Hematopoietic multipotent progenitor cell treated with erythropoietin and hydrocortisone succinate and interleukin-3 and kit ligand, for 4 days (in vitro differentiated cells): ENCODE measurements at places on chromosomes 16 and 17.

GRCh38 chr16:57611181-57611580, 17.2 kb upstream of the ADGRG1 start:
- no peak for DNase-seq

GRCh38 chr17:44176671-44177501, 6.4 kb downstream of the ASB16 start:
- DNase-seq: no peak

- no peak for DNase-seq
Observed at GRCh38 chr17:78734793-78735641, 47.1 kb downstream of the CYTH1 start.

DNA sequence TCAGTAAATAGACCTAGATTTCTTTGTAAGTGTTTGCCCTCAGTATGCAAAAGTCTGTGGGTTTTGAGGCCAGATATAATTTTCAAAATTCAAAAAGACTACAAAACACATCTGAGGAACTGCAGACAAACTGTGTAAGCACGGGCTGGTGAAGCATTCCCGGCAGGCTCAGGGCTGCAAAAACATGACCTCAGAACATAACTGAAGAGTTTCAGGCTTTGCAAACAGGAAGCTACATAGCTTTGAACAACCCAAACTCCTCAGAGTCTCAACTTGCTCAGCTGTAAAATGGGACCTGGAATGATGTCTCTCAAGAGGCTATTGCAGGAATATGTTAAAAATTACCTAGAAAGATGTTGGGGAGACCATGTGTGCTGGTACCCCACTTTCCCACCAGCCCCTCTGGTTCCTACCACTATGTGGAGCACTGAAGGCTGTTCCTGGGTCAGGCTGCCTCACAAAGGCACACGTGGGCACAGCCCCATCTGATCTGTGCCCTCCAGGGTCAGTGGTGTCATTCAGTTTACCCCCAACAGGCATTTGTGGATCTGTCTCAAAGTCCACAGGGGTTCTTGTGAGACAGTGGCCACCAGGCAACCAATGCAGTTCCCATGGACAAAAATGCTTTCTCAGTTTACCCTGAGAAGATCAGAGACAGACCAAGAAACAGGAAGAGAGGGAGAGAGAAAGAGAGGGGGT, 72.9 kb downstream of the CREBBP start:
- no peak for DNase-seq

GRCh38 chr16:51159296-51159695, 8.2 kb upstream of the SALL1 start:
- no peak for DNase-seq

DNA sequence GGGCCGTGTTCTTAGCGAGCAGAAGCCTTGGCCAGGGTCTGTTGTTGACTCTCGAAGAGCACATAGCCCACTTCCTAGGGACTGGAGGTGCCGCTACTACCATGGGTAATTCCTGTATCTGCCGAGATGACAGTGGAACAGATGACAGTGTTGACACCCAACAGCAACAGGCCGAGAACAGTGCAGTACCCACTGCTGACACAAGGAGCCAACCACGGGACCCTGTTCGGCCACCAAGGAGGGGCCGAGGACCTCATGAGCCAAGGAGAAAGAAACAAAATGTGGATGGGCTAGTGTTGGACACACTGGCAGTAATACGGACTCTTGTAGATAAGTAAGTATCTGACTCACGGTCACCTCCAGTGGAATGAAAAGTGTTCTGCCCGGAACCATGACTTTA, 18.5 kb downstream of the RSPRY1 start:
- peak; percentile 8 for DNase-seq

- DNase-seq: no peak
Observed at GRCh38 chr16:28260193-28260592, 32.1 kb upstream of the SBK1 start.

- DNase-seq: no peak
Observed at GRCh38 chr16:4631444-4631843, 6.8 kb downstream of the MGRN1 start.

GRCh38 chr17:39191750-39192510, 5.5 kb downstream of the CACNB1 start:
- DNase-seq: no peak

GRCh38 chr17:30823421-30823820, 1.1 kb downstream of the CRLF3 start:
- peak; percentile 68 for DNase-seq

DNA sequence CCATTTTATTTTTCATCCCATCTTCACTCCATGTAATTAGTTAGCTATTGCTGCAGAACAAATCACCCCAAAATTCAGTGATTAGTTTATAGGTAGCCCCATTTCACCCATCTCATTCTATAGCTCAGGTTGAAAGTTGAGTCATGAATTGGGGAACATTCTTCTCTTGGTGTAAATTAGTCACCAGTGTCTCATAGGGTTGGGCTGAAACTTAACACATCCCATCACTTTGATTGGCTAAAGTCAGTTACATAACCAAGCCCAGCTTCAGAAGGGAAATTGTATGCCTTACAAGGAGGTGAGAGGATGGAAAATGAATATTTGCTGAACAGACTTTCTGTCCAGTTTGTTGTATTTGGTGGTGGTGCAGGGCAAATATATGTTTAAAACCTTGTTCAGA, 477.5 kb downstream of the WWOX start:
- no peak for DNase-seq

- no peak for DNase-seq
Observed at GRCh38 chr17:31869797-31870568, 10.9 kb upstream of the COPRS start.

DNA sequence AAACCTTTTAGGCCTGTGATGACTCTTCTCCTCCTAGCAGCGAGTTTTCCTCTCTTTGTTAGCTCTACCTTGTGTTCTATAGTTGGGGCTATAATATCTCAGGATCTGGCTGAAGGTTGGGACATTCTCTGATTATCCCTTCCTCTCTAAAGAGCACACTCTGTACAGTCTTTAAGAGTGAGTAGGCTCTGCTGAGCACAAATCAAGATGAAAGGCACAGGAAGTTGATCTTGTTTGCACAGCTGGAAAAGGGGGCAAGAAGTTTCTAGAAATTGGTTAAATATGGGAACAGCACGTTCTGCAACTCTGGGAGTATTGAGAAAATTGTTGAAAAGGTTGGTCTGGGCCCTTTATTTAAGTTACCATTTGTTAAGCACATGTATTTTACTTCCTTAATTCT, 240.9 kb downstream of the CDH11 start:
- no peak for DNase-seq

DNA sequence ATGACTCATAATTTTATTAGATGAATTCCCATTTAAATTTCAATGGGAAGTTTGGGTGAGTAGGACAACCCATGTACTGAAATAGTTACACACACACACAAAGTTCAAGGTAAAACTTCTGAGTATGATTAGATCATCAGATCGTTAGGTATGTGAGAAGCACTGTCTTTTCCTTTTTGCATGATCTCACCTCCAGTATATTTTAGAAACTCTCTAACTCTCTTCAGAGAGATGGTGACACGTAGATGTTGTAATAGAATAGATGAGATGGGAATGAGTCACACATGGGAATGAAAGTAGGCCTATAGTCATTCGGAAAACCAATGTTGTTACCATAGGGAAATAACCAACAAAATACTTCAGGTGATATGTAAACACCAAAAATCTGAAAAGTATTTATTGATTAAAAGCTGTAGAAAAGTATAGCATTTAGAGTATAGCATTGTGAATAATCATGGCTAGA, 22.2 kb downstream of the KRT23 start:
- DNase-seq: no peak

- DNase-seq: peak; percentile 80
Observed at GRCh38 chr16:85607321-85607765, 5.8 kb upstream of the GSE1 start.

GRCh38 chr17:41301916-41302901, at the start of gene KRTAP29-1:
Gene KRTAP29-1 (minus strand): TSS chr17:41302851. CDS start chr17:41302851, 0 bp downstream.
- DNase-seq: peak; percentile 60

DNA sequence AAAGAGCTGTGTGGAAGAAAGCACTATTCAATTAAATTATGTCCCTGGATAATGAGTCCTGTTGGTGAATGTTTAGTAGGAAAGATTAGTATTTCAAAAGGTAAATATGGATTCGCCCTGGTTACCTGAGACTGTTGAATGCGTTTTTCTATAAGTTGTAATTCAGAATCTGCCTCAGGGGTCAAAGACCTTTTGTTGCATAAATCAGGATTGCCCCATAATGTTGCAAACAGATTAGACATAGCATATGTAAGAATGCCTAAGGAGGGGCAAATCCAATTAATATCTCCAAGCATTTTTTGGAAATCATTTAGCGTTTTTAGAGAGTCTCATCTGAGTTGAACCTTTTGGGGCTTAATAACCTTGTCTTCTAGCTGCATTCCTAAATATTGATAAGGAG, 70.1 kb upstream of the ARL4D start:
- no peak for DNase-seq

DNA sequence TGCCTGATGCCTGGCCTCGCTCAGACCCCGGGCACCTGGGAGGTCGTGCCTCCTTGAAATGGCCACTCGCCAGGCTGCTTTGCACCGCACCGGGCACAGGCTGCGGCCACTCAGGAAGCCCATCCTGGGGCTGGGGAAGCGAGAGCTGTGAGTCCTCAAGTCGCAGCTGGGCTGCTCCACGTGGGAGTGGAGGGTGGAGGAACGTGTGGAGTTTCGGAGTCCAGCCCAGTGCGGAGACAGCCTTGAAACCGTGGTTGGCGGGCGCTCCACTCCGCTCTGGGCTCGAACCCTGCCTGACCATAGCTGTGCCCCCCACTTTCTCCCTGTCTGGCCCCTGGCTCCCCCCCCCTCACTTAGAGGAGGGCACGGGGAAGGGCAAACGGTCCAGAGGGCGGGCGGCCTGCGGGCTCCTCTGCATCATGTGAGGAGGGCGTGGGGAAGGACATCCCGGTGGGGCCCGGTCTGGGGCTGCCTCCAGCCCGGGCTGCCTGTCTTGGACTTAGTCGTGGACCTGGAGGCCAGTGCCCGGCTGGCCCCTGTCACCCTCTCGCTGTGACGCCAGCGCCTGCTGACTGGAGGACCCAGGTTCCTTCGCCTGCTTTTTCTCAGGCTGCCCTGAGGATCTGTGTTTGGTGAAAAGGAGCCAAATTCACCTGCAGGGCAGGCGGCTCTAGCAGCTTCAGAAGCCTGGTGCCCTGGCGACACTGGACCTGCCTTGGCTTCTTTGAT, 2.5 kb downstream of the UBE2I start:
- peak; percentile 55 for DNase-seq

GRCh38 chr17:39116224-39116623, 35.2 kb downstream of the PLXDC1 start:
- no peak for DNase-seq

DNA sequence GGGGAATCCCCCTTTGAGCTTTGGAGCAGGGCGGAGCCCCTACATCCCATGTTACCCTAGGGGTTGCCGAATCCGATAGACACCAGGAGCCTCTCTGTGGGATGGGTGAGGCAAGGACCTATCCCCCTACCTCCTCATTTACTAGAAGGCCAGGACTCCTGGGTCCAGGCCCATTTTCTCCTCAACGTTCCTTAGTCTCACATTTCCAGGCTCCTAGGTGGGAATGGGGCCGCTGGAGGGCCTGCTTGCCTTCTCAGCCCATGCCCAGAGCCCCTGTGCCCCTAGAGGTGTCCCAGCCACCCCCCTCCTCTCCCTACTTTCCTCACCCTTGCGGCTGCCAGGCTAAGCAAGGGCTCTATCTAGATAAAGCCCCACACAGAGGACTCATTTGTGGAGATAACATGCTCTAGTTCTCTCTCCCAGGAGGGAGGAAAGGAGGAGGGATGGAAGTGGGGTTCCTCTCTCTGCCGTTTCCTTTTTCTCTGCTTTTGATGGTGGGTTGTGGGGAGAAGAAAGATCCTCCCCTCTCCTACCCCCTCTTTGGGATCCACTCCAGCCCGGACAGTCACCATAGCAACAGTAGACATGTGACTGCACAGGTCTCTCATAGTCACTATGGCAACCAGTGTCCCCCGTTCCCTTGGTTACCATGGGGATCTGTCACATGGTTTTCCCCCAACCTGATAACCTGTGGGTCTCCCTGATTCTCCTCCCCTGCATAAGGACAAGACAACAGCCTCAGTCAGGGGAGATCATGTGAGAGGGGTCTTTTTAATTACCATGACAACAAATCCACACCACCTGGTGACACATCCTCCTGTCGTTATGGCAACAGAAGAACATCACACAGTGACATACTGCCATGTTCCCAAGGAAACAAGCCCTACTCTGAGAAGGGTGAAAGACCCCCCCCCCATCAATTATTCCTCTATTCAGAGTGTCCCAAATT, 5.2 kb downstream of the CACNA1G start:
- peak; percentile 42 for DNase-seq

DNA sequence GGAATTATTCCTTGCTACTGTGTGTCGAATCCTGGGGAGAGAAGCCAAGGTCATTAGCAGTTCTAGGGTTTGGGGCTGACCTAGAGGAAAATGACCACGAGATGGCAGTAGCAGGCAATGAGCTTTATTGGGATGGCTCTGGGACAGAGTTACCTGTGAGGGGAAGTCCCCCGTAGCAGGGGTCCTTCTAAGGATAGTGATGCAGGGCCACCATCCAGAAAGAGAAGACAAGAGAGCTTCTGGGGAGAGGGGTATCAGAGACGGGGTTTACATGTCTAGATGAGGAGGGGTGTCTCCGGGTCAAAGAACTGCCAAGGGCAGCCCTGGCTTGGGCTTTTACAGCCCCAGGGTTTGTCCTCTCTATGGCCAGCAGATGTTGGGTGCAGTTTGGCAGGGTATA, 6.4 kb upstream of the GGT6 start:
- peak; percentile 75 for DNase-seq
